ENCODE measurements at places on chromosomes 4 and X.

- DNase-seq: no peak
Measured at GRCh38 chrX:38211891-38212635, 8.6 kb downstream of the SRPX start.

DNA sequence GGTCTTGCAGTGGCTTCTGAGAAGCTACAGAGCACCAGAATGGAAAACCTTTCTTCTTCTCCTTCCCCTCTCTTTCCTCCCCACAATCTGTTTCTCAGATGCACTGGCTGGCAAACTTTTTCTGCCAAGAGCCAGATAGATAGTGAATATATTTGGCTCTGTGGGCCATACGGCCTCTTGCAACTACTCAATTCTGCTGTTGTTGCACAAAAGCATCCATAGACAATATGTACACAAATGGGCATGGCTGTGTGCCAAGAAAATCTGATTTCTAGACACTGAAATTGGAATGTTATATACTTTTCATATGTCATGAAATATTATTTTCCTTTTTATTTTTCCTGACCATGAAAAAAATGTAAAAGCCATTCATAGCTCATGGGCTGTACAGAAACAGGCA, 3.1 kb downstream of the PHEX start:
- no peak for DNase-seq

GRCh38 chr4:160835789-160836188, 1328.0 kb downstream of the FSTL5 start:
- DNase-seq: no peak

DNA sequence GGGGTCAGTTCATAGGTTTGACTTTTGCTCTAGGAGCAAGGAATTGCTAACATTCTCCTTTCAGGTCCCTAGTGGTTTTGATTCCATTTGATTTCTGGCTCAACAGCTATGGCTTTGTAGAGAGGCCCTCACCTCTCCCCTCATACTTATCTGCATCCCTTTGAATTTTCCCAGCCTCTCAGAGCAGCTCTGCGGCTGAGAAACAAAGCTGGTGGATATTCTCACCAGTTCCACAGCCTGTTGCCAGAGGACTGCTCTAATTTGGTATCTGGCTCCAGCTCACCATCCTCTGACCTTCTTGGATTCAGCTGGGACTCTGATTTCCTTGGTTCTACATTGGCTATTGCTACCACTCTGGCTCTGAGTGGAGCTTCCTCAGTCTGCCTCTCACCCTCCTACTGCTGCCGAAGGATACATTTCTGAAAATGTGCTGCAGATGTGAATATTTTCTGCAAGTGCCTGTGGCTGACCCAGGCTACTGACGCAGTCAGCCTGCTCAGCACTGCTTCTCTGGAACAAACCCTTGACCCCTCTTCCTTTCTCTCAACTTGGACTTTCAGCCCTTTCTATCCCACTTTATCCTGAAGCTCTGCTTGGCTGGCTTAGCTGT, 110.9 kb upstream of the ENPEP start:
- no peak for DNase-seq

DNA sequence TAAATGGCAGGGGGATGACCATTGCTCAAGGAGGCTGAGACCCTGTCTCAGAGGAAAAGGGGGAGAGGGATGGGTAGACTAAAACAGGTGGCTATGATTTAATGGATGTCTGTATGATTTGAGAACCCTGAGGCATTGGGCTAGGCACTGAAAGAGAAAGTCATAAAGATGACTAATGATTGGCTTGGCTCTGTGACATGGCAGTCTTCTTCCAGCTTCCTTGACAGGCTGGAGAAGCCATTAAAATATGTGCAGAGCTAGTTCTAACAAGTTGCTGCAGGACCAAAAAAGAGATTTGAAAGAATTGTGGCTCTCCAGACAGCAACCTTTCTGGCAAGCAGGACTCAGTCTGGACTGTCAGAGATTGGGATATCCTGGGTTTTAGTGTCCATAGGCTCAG, 53.6 kb downstream of the AMER1 start:
- DNase-seq: no peak

GRCh38 chr4:176261481-176261880, 7.5 kb downstream of the ASB5 start:
- DNase-seq: no peak

DNA sequence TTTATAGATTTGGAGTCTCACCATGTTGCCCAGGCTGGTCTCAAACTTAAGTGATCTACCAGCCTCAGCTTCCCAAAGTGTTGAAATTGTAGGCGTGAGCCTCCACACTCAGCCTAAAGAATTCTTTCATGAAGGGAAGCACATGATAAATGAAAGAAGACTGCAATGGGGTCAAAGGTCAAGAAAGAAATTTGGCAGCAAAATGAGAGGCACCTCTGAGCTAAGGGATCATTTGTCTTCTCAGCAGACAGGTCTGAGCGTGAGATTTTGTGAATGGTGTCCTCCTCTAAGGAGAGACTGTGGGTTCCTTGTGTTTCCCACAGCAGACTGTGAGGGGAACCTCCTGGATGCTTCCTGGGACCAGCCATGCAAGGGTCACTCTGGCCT, 57.5 kb upstream of the EGFL6 start:
- DNase-seq: no peak

GRCh38 chr4:163757219-163757618, 262.7 kb downstream of the TMA16 start:
- DNase-seq: no peak

DNA sequence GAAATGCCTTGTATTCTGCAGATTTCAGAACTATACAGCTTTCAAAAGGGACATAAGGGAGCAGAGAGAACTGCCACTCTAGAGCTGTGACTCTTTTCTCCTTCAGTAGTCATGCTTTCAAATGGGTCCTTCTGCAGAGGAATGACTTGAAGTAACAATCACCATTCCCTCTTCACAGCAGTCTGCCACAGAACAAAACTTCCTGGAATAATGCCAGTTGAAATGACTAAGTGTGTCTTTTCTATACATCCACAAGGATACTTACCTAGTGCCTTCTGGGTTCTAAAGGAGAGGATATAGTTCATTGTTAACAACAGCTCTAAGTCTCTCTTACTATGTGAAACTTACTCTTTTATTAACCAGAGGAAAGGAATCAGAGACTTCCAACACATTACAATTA, 515.4 kb upstream of the ATOH1 start:
- no peak for DNase-seq

DNA sequence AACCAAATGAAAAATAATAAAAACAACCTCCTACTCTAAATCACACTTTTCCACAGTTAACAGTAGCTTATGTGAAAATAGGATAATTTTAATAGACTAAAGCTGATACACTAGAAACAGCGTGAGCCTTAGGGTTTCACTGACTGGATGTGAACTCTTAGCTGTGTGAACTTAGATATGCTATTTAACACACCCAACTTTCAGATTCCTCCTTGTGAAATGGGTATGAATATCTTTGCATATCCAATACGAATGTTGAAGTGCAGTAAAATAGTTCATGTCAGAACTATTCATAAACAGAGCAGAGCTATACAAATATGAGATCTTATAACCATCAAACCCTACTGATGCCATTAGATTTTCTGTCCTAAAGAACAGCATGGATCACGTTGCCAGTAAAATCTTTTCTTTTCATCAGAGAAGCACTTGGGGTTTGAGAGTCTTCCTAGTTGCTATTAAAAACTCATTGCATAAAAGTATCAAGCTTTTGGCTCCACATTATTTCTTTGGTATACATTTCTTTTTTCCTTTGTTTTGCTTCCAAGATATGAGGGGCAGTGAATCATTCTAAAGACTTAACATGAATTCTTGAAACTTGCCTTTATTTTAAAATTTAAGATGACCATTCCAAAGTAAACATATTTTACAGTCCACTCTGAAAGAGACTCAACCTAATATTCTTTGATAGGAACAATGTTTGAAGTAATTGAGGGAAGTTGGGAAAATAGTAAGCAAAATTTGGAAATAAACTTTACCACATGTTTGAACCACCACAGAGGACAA, 102.4 kb downstream of the CPE start:
- DNase-seq: no peak

GRCh38 chr4:24774452-24774851, 20.9 kb upstream of the SOD3 start:
- DNase-seq: no peak

- DNase-seq: no peak
Measured at GRCh38 chr4:106201373-106201772, 114.6 kb downstream of the TBCK start.

- DNase-seq: no peak
Measured at GRCh38 chrX:42466332-42467046, 311.5 kb downstream of the PPP1R2C start.

- no peak for DNase-seq
Measured at GRCh38 chr4:140726776-140727500, 29.2 kb downstream of the TBC1D9 start.

- DNase-seq: peak; percentile 11
Measured at GRCh38 chr4:105520819-105521790, 31.3 kb upstream of the ARHGEF38 start.

DNA sequence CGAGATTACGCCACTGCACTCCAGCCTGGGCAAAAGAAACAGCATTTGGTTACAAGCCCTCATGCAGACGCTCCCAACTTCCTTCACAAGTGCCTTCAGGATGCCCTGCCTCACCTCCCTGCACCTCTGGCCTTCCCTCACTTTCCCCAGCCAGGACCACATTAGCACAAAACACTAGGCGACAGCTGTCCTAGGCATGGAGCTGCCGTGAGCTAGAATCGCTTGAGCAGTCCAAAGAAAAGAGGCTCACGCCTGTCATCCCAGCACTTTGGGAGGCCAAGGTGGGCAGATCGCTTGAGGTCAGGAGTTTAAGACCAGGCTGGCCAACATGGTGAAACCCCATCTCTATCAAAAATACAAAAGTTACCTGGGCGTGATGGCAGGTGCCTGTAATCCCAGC, 15.8 kb downstream of the RNF212 start:
- DNase-seq: no peak

All from CD4-positive, alpha-beta T cell treated with Interleukin-12 subunit alpha and Interleukin-12 subunit beta, for 1 hour (primary cell).